C1 segment of cervical spinal cord (tissue), 14 donors: ENCODE measurements at places on chromosomes 5 and 9.

DNA sequence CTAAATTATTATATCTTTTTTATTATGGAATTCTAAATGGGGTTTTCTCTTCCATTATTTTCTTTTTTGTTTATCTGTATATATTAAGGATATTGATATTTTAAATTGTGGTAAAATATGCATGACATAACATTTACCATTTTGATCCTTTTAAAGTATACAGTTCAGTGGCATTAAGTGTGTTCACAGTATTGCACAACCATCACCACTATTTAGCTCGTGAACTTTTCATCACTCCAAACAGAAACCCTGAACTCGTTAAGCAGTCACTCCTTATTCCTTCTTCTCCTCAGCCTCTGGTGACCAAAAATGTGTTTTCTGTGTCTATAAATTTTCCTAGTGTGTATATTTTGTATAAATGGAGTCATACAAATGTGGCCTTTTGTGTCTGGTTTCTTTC lies 188.2 kb downstream of the CCDC171 start:
- no peak for DNase-seq

DNA sequence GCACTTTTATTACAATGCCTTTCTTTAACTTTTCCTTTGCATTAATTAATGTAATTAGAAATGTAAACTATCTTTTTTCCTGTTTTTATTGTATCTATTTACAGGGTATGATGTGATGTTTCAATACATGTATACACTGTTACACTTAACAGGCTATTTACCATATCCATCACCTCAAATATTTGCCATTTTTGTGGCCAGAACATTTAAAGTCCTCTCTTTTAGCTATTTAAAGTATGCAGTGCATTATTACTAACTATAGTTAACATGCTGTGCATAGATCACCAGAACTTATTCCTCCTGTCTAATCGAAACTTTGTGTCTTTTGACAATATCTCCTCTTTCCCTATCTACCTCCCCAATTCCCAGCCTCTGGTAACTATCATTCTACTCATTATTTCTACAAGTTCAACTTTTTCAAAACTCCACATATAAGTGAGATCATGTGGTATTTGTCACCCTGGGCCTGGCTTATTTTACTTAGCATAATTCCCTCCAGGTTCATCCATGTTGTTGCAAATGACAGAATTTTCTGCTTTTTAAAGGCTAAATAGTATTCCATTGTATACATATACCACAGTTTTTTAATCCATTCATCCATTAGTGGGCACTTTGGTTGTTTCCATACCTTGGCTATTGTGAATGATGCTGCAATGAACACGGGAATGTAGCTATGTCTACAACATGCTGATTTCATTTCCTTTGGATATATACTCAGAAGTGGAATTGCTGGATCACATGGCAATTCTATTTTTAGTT lies 32.8 kb downstream of the OR2K2 start:
- no peak for DNase-seq

GRCh38 chr5:141867651-141868050 lies 10.6 kb downstream of the PCDH1 start:
- no peak for DNase-seq

- no peak for DNase-seq
Observed at GRCh38 chr9:32581512-32582143, 8.7 kb upstream of the NDUFB6 start.

DNA sequence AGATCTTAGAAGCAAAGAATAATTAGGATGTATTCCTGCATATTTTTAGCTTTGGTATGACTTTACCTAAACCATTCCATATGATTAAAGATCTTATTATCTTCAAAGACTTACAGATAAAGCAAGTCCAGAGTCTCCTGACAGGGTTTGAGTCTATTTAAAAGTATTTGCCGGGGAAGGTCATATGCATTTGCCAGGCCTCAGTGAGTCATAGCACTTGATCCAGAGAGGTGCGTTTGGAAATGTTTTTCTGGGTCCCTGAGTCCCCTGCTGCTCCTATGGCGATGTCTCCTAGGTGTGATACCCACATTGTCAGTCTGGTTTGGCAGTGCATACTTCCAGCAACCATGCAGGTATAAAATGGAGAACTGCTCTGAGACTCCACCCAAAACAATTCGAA lies 217.0 kb downstream of the FBXL7 start:
- DNase-seq: no peak

DNA sequence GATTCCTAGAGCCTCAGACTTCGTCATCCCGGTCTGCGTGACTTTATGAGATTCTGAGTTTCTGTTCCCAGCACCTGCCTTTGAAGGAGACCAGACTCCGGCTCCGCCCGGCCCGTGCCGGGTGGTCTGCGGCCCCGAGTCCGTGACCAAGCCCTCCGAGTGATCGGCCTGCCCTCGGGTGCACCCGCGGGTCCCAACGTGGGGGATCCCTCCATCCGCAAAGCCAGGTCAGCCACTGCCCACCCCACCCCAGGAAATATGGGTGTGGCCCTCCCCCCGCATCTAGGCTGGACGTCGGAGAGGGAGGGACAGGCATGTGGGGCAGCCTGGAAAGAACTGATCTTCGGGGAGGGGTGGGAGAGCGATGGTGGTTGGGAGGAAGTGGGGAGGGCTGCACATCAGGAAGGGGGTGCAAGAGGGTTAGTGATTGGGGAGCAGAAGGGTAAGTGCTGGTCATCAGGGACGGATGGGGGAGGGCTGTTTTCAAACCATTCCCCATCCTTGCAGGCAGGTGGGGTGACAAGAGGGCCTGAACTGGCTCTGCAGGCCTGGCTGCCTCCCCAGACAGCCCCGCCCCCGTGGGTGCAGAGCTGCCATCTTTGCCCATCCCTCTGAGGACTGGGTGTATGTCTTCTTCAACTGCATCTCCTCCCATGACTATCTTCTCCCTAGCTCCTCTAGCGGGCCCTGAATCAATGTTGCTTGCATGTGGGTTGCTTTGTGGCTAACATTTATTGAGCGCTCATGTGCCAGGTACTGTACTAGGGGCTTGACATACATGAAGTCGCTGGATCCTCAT lies 747 bp downstream of the LRSAM1 start:
- DNase-seq: no peak

DNA sequence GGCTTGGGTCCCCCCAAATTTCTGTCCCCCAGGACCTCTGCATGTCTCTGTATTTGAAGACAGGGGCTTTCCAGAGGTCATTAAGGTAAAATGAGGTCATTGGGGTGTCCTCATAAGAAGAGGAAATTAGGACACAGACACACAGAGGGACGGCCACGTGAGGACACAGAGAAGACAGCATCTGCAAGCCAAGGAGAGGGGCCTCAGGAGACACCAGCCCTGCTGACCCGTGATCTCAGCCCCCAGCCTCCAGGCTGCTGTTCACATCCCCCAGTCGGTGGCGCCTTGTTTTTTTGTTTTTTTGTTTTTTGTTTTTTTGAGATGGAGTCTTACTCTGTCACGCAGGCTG lies 1.2 kb upstream of the CCDC183 start:
- DNase-seq: no peak

DNA sequence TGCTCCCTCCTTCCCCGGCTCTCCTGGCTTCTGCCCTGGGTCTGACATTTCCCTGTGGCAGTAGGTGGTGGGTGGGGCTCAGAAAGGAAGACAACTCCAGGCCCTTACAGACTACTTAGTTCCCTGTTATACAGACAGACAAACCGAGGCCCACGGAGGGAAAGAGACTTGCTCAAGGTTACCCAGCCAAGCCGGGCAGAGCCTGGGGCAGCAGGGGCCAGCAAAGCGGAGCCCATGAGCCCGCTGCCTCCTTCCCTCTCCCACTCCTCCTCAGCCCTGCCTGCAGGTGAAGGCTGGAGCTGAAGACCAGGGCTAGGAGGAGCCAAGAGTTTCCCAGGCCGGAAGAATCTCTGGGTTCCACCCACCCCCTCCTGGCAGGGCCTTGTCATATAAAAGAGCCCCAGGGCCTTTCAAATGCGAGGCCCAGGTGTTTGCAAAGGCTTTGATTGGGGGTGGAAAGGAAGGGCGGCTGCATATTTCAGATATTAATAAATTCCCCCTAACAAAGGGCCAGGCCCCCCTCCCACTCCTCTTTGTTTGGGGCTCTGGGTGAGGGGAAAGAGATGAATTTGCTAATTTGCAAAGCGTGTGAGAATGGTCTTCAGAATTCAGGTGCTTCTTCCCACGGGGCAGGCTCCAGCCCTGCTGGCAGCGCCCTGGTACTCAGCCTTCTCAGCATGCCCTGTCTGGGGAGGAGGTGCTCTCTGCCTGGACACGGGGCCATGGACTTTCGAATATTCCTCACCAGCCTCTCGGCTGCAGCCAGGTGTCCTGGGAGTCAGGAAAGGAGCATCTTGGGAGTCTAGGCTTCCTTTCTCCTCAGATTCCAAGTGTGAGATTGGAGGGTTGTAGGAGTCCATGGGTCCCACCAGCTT lies 21.5 kb downstream of the SLC6A7 start:
- DNase-seq: no peak

DNA sequence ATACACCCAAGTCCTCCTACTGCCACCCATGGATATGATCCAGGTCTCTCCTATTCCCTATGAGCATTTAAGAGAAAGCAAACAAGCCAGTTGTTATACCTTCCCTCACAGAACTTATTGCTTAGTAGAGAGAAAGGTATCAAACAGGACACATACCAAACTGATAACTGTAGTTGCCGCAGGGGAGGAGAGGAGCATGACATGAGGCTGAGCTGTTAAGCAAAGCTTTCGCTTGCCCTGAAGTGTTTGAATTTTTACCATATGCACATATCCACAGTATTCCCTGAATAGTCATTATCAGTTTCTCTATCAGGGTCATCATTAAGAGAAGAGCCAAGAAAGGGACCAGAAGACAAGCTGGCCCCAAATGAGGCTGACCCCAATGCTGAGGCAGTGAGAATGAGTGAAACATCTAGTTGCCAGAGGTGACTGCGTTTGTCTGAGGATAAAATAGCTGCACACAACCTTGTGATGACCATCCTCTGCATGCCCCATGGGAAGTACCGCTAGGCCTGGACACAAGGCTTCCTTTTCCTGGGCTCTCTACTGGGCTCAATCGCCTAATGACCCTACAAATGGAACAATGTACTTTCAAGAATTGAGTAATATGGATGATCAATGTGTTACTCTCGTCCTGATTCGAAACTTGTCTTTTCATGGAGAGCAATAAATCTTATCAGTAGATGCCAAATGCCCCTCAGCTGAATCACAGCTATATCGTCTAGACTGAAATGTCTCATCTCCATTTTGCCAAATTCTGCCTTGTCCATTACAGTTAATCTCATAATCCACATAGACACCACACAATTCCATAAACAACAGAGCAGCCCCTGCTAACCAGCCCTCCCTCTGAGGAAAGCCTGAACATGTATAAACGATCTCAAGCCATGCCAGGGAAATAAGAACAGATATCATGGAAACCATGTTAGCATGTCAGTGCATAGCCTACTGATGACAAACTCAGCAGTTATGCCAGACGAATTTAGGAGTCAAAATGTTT lies 4.3 kb upstream of the IFNK start:
- no peak for DNase-seq
